NT2/D1 (cell line): ENCODE measurements at places on chromosomes 16 and 17.

- no peak for DNase-seq
Measured at GRCh38 chr16:2691491-2692248, 9.3 kb downstream of the KCTD5 start.

DNA sequence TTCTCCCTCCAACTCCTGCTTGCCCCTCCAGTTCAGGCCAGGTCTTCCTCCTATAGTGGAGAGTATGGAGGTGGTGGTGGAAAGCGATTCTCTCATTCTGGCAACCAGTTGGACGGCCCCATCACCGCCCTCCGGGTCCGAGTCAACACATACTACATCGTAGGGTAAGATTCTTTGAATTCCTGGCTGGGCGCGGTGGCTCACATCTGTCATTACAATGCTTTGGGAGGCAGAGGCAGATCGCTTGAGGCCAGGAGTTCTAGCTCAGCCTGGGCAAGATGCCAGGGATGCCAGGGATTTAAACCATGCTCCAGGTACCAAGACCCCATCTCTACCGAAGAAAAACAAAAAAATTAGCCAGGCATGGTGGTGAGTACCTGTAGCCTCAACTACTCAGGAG, 1.4 kb downstream of the ZG16 start:
- DNase-seq, result no peak

DNA sequence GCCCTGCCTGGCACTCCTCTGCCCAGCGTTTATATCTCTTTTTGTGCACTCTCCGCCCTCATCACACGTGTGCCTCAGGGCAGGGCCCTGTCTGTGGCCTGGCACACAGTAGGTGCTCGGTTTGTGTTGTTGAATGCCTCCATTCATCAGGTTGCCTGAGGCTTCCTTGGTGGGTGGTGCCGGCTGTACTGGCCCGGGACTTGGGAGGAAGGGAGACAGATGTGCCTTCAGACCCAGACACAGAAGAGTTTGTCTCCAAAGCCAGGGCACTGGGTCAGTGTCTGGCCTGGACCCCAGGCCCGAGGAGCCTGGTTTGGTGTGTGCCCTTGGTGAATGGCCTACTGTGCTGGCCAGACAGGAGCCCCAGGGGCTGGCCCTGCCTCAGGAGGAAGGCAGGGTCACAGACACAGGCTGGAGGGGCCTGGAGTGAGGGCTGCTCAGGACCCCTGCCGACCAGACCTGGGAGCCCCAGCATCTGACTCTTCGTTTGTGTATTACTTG, 71.6 kb downstream of the RAI1 start:
- no peak for DNase-seq

DNA sequence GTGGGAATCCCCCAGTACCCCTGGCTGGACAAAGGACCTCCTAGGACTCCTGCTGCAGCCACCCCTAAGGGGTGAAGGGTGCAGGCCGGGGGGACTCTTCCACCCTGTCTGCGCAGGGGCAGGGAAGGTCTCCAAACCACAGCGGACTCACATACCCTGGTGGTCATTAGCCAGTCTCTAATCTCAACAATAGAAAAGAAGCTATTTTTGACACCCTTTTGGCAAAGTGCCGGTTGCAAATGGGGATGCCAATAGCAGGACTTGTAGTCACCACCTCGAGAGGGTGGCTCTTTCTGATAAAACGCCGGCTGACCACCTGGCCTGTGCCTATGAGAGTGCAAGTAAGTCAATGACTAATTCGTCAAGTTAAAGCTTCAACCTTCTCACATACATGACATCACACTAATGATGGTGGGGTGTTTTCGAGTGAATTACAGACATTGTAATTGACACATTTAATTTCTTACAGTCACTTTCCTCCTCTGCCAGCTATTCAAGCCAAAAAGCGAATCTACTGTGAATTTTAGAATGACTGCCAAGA, 23.1 kb upstream of the DNAH17 start:
- DNase-seq, result no peak

- DNase-seq, result no peak
Measured at GRCh38 chr16:24617502-24617901, 78.1 kb downstream of the RBBP6 start.

- no peak for DNase-seq
Measured at GRCh38 chr17:67467500-67468455, 90.7 kb downstream of the PITPNC1 start.

- DNase-seq, result no peak
Measured at GRCh38 chr17:39970157-39970692, 7.4 kb downstream of the GSDMA start.

GRCh38 chr16:78189121-78189520, 89.7 kb downstream of the WWOX start:
- no peak for DNase-seq

DNA sequence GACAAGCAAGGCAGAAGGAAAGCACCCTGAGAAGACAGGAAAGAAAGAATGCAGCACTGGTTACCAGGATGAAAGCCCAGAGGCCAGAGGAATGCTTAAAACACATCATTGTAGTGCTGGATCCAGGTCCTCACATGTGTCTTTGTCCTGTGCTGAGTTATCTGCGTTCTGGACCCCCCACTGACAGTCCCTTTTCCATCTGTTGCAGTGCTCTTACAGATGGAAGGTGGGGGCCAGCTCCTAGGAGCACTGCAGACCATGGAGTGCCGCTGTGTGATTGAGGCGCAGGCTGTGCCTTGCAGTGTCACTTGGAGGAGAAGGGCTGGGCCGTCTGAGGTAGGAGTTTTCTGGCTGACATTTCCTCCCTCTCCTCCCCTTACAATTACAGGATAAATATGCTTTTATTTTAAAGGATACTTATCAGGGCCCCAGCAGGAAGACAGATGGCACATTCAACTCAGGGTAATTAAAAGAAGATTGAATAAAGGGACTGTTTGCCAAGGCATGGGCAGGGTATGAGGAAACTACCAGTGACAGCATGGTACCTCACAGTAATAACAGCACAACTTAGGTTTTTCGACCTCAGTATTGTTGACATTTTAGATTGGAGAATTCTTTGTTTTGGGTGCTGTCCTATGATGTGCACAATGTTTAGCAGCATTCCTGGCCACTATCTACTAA, 3.0 kb downstream of the EME1 start:
- DNase-seq, result no peak

DNA sequence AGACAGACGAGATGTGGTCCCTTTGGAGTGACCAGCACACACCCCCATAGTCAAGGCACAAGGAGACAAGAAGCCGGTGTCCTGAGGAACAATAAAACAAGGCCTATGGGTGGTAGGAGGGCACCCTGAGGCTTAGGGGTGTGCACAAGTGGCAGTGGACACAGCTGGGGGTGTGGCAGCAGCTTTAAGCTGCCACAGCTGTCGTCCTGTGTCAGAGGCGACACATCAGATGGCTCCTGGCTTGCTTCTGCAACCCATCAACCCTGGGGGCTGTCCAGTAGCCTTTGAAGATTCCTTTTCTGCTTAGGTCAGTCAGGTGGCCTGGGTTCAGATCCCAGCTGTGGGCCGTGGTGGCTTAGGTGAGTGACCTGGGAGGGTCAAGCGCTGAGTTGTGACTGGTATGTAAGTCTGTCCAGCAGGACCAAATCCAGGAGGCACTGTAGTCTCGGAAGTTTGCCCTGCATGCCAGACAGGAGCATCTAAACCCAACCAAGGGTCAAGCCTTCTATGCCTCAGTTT, 15.8 kb downstream of the DRC3 start:
- DNase-seq, result no peak

- no peak for DNase-seq
Measured at GRCh38 chr16:72044296-72044695, 10.0 kb upstream of the HP start.

DNA sequence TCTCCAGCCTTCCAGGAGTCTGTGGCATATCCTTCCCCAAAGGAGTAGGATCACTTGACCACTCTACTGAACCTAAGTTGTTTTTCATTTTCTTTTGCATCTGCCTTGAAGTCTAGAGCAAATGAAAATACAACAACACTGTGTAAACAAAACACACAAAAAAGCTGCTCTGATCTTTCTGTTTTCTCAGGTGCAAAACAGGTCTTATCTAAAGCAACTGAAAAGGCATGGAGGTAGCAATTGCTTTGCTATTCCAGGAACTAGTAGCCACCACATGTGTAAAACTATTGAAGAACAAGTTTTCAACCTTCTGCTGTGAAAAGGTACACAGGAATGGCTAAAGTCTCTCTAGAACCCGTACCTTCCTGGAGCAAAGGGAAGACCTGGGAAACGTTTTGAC, 127.1 kb downstream of the PITPNC1 start:
- no peak for DNase-seq

GRCh38 chr17:70912716-70913485, 743.6 kb downstream of the KCNJ2 start:
- no peak for DNase-seq

- no peak for DNase-seq
Measured at GRCh38 chr16:1505073-1505844, 12.1 kb downstream of the TELO2 start.

- no peak for DNase-seq
Measured at GRCh38 chr16:9081843-9082242, 9.6 kb upstream of the HAPSTR1 start.

DNA sequence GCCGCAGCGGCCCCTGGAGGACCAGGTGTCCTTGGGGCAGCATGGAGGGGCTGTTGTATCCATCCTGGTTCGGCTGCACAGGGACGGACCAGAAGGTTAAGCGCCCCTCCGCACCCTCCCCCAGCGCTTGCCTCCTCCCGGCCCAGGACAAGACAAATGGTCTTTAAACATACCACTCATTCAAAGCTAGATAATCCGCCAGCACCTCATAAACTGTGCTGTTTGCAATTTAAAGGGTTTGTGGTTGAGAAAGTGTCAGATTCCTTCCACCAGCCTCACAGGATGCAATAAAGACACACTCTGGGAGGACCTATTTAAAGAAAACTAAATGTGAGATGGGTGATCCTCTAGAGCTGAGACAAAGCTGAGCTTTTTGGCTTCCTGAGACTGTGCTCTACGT, 426.2 kb upstream of the EEF2KMT start:
- peak; percentile 43 for DNase-seq

GRCh38 chr16:19219836-19220235, 51.8 kb downstream of the SYT17 start:
- DNase-seq, result no peak

- no peak for DNase-seq
Measured at GRCh38 chr17:56592487-56593085, 913 bp upstream of the NOG start.

GRCh38 chr17:1934901-1935300, 90.2 kb downstream of the RTN4RL1 start:
- DNase-seq, result no peak

- no peak for DNase-seq
Measured at GRCh38 chr17:8391711-8392110, 5.9 kb downstream of the RNF222 start.

GRCh38 chr16:648071-648780, 939 bp upstream of the WDR90 start:
- no peak for DNase-seq

- DNase-seq, result no peak
Measured at GRCh38 chr17:13428611-13429042, 173.1 kb downstream of the HS3ST3A1 start.

DNA sequence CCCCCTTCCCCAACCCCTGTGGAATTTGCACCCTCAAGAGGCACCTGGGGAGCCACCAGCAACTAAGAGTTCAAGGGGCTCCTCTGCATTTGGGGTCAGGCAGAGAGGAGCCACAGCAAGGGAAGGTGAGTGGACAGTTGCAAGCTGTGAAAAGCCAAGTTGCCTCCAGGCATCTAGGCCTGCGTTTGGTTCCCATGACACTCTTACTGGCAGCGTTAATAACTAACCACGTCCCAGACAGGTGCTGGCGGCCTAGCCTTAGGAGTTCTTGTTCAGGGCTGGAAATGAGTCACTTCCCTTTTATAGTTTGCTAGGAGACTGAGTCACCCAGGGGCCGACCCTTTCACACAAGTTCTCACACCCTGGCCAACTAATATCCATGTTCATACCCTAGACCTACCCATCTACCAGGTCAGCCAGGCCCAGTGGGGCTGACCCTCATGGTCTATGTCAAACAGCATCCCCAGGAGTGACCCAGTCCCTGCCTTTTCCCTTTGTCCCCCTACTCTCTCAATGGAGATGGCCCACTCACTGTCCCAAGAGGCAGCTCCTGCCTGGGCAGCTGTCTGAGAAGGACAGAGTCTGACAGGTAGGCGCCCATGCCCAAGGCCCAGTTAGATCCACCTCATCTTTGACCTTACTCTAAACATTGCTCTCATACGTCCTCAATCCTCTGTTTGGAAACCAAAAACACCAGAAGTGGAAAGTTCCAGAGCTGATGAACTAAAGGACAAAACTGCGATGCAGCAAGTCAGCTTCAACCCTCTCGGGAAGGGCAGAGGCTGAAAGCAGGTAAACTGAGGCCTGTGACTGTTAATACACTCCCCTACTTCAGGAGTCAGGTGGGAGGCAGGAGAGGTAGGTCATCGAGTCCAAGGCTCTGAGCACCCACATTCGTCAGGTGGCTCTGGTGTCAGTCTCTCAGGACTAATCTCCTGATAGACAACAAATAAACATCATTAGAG, 300.6 kb downstream of the SOX9 start:
- DNase-seq, result no peak

GRCh38 chr17:65698381-65699061, 137.1 kb upstream of the AXIN2 start:
- DNase-seq, result peak; percentile 32

GRCh38 chr16:706189-707061, 824 bp upstream of the FBXL16 start:
- DNase-seq, result no peak

DNA sequence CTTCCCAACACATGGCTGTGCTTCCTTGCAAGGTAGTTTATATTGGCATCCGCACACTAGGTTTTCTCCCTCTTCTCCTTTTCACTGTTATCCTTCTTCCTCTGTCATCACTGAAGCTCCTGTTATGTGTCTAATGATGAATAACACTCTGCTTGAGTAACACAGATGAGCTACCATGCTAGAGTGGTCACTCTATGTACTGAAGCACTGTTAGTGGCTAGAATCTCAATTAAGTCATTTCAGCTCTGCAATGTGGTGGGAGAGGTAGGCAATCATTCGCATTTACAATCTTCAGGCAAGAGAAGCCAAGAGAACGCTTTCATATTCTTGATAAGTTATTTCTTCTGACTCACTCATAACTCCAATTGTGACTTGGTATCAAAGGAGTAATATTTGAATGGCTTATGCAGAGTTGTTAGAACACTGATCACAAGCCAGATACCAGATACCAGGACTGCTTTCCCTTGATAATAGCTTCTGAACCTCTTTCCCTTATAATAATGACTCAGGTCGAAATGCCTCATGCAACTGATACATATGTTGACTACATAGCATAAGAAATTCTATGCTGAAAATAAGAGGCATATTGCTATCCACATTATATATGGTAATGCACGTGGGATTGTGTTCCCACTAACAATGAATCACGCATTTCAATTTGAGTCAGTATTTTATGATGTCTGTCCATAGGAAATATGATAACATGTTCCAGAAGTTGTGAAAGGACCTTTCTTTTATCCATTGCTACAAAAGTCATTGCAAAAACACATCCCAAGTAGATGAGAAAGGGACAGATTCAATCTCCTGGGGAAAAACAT, 158.0 kb upstream of the HS3ST3A1 start:
- DNase-seq, result no peak

DNA sequence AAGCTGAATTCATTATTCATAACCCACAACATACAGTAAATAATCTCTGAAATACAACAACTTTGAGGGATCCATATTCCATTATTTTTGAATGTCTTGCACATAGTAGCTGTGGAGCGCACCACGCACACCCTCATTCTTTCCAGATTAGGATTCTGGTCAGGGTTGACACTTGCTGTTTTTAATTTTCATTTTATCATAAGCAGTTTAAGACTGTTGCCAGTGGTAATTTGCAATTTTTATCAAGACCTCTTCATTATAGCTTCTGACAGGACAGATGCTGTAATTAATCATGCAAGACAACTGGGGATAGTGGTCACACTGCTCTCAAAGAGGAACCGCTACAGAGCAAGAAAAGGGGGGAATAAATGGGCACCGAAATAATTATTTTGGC, 109.7 kb downstream of the TOX3 start:
- no peak for DNase-seq

- DNase-seq, result no peak
Measured at GRCh38 chr16:27505297-27506236, 44.1 kb downstream of the GTF3C1 start.
